Stimulated activated CD4-positive, alpha-beta T cell treated with anti-CD3 and anti-CD28 coated beads, Interleukin-12 subunit alpha, Interleukin-12 subunit beta, amount 100 ng/mL, for 48 hours (primary cell): ENCODE measurements at places on chromosomes 16 and 17.
A peak's percentile ranks its signal among the peaks of the same experiment; 100 is the strongest.

DNA sequence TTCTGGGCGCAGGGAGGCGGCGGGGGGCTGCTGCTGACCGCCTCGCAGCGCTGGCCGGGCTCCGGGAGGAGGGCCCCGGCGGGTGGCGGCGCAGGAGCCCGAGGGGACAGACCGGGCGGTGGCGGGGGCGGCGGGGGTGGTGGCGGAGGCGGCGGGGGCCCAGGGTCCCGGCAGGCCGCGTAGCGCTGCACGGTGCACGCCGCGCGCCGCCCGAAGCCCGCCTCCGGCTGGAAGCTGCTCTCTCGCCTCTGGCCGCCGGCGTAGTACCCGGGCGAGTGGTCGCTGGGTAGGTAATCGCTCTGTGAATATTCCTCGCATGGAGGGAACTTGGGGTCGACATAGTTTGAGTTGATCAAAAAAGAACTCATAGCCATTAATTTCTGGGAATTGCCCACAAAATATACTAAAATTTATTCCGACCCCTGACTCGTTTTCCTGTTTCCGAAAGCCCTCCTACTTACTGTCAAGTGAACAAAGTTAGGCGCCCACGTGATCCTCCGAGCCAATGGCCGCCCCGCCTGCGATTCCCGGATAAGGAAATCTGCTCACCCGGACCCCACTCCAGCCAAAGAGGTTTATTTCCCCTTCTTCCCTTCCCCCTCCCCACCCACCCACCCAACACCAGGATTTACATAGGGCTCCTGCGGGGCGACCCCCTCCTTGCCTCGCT is at the start of gene HOXB4:
Gene HOXB4 (minus strand): TSS at position 405 of the 670 bp plus-strand sequence. CDS start 31 bp downstream, at position 374.
- peak; percentile 44 for DNase-seq

DNA sequence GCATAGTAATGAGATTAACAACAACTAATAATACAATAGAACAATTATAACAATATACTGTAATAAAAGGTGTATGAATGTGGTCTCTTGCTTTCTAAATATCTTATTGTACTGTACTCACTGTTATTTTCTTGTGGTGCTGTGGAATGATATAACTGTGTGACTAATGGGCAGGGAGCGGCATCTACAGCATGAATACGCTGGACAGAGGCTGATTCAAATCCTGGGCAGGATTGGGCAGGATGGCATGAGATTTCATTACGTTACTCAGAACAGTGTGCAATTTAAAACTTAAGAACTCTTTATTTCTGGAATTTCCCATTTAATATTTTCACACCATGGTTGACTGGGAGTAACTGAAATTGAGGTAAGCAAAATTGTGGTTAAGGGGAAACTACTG is 1239.8 kb upstream of the GOT2 start:
- DNase-seq = no peak

DNA sequence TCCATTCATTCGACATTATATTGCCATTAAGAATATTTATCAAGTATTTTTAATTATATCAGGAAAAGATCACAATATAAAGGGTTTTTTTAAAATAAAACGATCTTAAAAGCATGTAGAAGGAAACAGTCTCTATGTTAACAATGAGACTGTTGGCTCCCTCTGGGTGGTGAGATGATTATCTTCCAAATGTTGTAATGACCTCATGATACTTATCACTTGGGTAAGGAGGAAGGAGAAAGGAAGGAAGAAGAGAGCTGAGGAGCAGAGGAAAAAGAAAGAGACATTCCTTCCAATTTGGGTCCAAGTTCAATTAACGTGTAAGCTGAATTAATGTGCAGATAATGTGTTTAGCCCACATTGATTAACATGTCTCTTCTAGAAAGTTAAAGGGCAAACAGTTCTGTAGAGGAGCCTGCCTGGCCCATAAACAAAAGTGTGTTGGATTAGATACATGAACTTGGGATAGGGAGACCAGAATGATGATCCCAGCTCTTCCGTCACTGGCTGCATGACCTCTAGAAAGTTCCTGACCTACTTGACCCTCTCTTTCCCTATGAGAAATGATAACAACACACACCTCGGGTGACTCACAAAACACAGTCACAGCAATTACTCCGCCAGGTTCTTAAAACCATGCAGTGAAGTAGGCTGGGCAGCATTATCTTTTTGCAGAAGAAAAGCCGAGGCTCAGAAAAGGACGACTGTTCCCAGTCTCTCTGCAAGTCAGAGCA is 32.0 kb downstream of the PIMREG start:
- no peak for DNase-seq

- DNase-seq = no peak
Measured at GRCh38 chr17:73289549-73290254, 22.1 kb downstream of the CDC42EP4 start.

DNA sequence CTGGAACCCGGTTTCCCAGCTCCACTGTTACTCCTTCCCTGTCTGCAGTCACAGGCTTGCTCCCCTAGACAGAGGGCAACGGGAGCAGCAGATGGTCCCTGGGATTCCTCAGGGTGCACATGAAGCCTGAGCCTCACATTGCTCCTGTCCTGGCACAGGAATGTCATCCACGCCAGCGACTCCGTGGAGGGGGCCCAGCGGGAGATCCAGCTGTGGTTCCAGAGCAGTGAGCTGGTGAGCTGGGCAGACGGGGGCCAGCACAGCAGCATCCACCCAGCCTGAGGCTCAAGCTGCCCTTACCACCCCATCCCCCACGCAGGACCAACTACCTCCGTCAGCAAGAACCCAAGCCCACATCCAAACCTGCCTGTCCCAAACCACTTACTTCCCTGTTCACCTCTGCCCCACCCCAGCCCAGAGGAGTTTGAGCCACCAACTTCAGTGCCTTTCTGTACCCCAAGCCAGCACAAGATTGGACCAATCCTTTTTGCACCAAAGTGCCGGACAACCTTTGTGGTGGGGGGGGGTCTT is 1.6 kb upstream of the DECR2 start:
- no peak for DNase-seq

DNA sequence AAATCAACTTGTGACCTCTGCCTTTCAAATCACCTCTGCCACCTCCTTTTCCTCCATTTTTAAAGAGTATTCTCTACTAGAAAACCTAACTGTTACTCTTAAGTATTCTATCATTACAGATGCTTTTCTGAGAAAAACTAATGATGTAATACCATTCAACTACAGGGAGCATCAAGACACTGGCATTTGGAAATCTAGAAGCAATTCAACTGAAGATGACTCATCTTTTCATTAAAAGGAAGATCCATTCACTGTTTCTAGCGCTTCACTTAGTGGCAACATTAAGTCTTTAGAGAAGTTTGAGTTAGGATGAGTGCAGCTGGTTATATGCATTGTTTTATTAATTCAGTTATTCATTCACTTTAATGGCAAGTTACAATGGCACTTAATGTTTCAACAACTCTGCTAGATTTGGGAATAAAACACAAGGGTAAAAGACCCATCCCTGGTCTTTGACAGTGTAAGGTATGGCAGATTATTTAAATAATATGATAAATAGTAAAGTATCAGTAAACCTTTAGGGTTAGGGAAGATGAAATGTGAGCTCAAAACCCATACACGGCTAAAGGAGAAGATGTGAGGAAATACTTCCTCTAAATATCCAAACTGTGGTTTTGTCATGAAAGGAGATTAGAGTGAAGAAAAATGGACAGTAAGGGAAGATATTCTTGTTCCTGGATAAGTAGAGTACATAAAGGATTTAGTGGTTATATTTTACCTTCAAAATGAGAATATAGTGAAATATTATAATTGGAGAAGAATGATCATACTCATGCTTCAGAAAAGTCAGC is 61.7 kb downstream of the KCNJ2 start:
- no peak for DNase-seq

GRCh38 chr17:70059071-70059470 is 16.0 kb upstream of the KCNJ16 start:
- DNase-seq = no peak

DNA sequence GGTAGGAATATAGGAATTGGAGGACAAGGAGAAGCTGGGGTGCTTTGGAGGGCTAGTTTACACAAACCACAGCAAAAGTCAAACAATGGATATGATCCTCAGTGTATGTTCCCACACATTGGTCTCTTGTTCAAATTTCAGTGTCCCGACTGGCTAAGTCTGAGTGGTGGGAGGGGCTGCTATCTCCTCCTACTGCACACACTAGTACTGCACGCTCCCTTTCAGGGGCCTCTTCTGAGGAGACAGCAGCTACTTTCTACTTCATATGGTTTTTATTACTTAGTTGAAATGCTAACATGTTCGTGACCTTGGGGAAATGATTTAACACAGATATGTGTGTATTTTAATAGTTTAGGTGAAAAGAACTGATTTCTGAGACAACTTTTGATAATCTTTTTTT is 18.8 kb upstream of the KRT10 start:
- no peak for DNase-seq

DNA sequence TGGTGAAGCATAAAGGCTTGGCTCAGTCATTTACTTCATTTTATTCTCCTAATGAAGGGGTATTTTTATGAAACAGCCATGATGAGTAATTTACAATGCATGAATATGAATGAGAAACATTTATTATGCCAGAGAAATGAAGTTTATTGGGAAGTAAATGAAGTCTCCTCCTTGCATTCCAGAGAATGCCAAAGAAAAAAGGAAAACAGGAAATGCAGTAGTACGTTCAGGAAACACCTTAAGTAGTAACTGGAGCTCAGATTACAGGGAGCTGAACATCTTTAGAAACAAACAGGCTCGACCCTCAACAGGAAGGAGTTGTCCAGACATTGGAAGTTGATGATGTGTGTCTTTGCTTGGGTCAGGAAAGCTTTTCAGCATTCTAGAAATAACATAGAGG is 4.6 kb downstream of the KRT34 start:
- no peak for DNase-seq

- no peak for DNase-seq
Measured at GRCh38 chr16:23847251-23847650, 11.5 kb downstream of the PRKCB start.

- DNase-seq = no peak
Measured at GRCh38 chr17:73058022-73058421, 34.5 kb downstream of the SLC39A11 start.

- DNase-seq = no peak
Measured at GRCh38 chr17:45366049-45366448, 49.2 kb upstream of the MAP3K14 start.

DNA sequence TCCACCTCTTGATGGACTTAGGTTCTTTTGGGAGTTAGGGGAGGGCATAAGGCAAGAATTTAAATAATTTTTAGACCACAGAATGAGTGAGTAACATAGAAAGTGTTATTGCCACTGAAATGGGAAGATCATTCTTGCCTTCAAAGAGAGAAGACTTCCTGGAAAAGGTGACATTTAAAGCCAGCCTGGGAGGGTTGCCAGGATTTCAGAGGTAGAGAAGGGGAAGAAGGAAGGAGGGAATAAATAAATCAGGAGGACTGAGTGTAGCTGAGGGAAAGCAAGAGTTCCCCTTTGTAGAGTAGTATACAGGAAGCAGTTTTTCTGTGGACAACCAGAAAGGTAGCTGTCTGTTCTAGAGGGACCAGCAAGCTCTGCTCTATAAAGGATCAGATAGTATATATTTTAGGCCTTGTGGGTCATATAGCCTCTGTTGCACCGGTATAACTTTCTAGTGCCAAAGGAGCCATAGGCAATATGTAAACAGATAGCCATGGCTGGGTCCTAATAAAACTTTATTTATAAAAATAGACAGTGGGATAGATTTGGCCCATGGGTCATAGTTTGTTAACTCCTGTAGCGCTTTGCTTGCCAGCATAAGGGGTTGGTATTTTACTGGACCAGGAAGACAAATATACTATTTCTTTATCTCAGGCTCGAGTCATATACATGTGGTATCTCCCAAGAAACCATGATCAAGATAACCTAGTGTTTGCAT is 147.2 kb upstream of the CACNG5 start:
- DNase-seq = no peak

- DNase-seq = no peak
Measured at GRCh38 chr17:38621538-38621937, 15.8 kb upstream of the SRCIN1 start.

- DNase-seq = no peak
Measured at GRCh38 chr17:77690271-77691161, 268.0 kb upstream of the TNRC6C start.

DNA sequence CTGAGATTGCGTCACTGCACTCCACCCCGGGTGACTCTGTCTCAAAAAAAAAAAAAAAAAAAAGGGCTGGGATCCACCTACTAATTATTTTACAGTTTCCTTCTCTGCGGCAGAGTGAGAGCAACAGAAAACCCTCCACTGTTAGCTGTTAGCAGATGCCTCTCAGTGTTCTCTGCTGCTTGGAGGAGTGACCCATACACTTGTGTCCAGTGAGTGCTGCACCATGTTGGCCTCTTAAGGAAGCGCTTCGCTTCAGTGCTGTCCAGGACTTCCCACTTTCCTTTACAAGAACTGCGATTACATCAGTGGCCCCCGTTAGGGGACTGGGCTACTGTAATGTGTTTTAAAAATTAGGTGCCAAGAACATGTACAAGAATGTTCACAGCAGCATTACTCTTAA is 18.4 kb upstream of the CLEC18B start:
- DNase-seq = no peak

DNA sequence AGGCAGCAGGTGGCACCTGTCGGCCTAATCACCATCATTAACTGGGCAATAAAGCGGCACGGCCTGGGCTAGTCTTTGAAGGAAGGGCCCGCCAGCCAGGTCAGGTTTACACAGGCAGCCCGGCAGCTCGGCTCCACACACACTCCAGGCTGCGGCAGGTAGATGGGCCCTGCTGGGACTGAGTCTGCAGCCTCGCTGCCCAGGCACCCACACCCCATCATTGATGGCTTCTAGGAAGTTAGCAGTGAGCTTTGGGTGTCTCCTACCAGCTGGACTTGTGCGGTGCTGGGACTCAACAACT is 6.8 kb upstream of the FOXN1 start:
- DNase-seq = no peak

GRCh38 chr16:695355-696089 is 5.3 kb upstream of the WDR24 start:
- DNase-seq = peak; percentile 53

GRCh38 chr17:62905233-62905632 is 60.8 kb upstream of the TANC2 start:
- no peak for DNase-seq

GRCh38 chr16:49271363-49271762 is 10.3 kb downstream of the CBLN1 start:
- no peak for DNase-seq

- DNase-seq = no peak
Measured at GRCh38 chr16:82735186-82735585, 108.4 kb downstream of the CDH13 start.

- no peak for DNase-seq
Measured at GRCh38 chr17:32976605-32977004, 15.0 kb upstream of the SPACA3 start.

DNA sequence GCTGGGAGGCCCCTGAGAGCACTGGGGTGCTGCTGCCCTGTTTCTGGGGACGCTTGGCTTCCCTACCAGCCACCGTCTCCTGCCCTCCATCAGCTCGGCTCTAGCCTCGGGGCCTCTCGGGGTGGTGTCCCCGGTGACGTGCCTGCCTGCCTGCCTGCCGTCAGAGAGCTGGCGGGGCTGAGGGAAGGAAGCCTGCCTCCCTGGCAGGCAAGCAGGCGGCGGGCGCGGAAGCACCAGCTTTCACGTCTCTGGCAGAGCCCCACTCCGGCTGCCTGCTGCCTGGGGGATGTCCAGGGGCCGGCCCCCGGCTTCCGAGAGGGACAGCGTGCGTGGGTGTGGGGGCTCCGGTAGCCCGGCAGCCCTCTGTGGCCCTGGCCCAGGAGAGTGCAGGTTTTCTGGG is 9.3 kb downstream of the CENPX start:
- no peak for DNase-seq
